ENCODE measurements at places on chromosomes 2 and 18. TPM values are rescaled to one million over a fixed set of nuclear protein-coding genes. Genes with fewer than 3 reads are reported as not detected.

GRCh38 chr18:36349552-36349951 is 52.0 kb downstream of the FHOD3 start:
- H3K4me3 ChIP-seq = no peak overlapping the region
- no peaks in the 10 kb centered on the region for H3K36me3 ChIP-seq
- no peak overlapping the region for H3K27ac ChIP-seq
- H3K27me3 ChIP-seq = no peaks in the 10 kb centered on the region
- no peak for DNase-seq

DNA sequence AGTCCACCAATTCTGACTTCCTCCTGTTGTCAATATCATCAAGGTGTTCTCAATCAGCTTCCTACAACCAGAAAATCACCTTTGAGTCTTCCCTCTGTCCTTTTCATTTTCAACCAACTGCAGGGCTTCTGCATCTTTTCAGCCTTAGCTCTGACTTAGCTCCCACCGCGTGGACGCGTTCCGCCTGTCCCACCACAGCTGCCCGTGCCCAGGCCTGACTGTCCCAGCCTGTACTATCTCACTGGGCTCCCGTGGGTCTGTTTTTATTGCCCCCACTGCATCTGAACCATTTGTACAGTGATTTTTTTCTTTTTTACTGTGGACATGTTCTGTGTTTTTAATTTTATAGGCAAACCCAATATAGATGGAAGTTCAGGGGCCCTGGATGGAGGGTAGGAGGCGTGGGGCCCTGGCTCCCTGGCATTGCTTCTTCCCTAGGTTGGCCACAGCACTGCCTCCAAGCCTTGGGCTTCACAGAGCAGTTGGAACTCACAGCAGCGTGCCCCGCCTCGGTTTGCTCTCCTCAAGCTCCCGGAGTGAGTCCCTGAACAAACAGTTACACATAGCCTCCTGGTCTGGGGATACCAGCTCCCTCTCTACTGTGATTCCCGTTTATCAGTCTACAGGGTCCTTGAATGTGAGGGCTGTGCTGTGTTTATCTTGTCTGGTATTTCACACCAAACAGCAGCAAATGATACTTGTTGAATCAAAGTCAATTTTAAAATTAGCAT is 280.6 kb upstream of the PXDN start:
- H3K4me1 ChIP-seq = no peaks in the 10 kb centered on the region
- no peaks in the 10 kb centered on the region for H3K27me3 ChIP-seq
- no peak overlapping the region for H3K27ac ChIP-seq

DNA sequence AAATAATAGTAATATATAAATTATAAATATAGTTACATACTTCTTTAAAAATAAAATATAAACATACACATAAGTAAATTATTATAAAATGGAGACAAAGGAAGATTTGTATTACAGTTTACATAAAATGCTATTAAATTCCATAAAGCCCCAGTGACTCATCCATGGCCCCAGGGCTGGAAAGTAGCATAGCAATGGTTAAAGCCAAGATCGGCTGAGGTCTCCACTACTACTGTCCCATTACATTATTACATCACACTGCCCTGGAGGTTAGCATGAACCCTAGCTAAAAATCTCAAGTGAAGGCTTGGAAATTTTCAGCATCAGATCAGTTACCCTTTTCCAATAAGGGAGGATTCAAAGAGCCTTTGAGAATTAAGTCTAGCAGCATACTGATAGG is 936.2 kb downstream of the DSC3 start:
- DNase-seq = no peak
- no peaks in the 10 kb centered on the region for H3K36me3 ChIP-seq
- no peaks in the 10 kb centered on the region for H3K4me1 ChIP-seq
- H3K4me3 ChIP-seq = no peak overlapping the region
- H3K27me3 ChIP-seq = no peaks in the 10 kb centered on the region

GRCh38 chr2:25505182-25505581 is 163.5 kb upstream of the DNMT3A start:
- H3K4me1 ChIP-seq = no peaks in the 10 kb centered on the region
- no peak for DNase-seq
- H3K36me3 ChIP-seq = no peaks in the 10 kb centered on the region
- H3K4me3 ChIP-seq = no peak overlapping the region
- H3K27me3 ChIP-seq = no peaks in the 10 kb centered on the region

GRCh38 chr2:237675316-237675715 is 47.9 kb downstream of the LRRFIP1 start:
- no peak for DNase-seq
- no peak overlapping the region for H3K4me3 ChIP-seq
- H3K4me1 ChIP-seq = peaks cover 3% of the 10 kb centered on the region
- H3K27ac ChIP-seq = peak overlapping the region; percentile 48
- no peaks in the 10 kb centered on the region for H3K27me3 ChIP-seq

GRCh38 chr2:164677733-164678132 is 56.5 kb upstream of the GRB14 start:
- H3K4me1 ChIP-seq = no peaks in the 10 kb centered on the region
- no peak overlapping the region for H3K27ac ChIP-seq
- H3K27me3 ChIP-seq = no peaks in the 10 kb centered on the region
- no peaks in the 10 kb centered on the region for H3K36me3 ChIP-seq
- H3K4me3 ChIP-seq = no peak overlapping the region
- no peak for DNase-seq

The ZSCAN30 gene
- total RNA-seq = 8.8 TPM

GRCh38 chr2:66771359-66771976 is 336.5 kb downstream of the MEIS1 start:
- H3K27me3 ChIP-seq = no peaks in the 10 kb centered on the region
- no peak overlapping the region for H3K4me3 ChIP-seq
- no peaks in the 10 kb centered on the region for H3K36me3 ChIP-seq

GRCh38 chr2:119216994-119217393 is 6.6 kb upstream of the STEAP3 start:
- no peak overlapping the region for H3K4me3 ChIP-seq
- peaks cover 17% of the 10 kb centered on the region for H3K4me1 ChIP-seq
- H3K36me3 ChIP-seq = no peaks in the 10 kb centered on the region

The MC5R gene
- not detected for total RNA-seq

DNA sequence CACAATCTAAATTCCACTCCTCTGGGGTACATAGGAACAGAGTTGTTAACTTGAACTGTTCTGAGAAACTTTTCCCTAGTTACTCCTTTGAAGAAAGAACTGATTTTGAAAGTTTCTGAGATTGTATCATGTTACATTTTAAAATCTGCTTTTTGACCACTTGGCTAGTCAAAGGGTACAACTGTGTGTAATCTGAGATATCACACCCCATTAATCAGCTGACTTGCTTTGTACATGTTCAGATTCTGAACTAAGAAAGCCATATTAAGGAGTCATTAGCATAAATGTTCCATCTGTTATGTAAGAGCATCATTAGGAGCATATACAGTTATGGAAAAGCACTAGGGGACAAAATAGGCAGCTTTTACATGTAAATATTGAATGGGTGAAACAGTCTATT is 3.8 kb upstream of the WDR35 start:
- H3K4me1 ChIP-seq = peaks cover 4% of the 10 kb centered on the region
- no peak overlapping the region for H3K4me3 ChIP-seq
- no peaks in the 10 kb centered on the region for H3K36me3 ChIP-seq
- no peak overlapping the region for H3K27ac ChIP-seq
- DNase-seq = no peak

The AQP12A gene
- total RNA-seq = 103 TPM

DNA sequence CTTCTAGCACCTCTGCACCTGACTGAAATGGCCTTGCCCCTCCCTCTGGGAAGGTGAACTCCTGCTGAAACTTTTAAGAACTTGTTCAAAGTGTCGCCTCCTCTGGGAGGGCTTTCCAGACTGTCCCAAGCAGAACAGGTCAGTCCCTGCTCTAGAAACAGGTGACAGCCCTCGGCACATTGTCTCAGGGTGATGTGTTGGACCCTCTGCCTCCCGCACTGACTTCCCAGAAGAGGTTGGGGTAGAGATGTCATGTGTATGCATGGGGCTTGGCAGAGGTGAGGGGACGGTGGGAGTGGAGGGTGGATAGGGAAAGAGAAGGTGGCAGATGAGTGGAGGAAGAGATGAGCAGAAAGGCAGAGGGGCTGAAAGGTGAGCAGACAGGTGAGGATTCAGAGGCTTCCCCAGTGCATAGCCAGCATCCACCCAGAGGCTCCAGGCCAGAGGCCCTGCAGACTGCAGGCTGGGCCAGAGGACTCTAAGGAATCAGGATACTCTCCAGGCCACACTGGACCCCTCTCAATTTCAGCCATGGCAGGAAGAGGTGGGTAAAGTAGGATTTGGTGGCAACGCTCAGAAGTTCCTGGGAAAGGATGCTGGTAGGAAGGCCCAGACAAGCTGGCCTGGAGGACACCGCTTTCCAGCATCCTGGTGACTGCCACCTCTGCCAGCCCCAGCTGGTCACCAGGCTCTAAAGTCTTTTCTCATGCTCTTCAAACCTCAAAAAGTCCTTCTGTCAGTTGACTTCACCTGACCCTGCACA is 24.8 kb upstream of the TNS1 start:
- no peak overlapping the region for H3K4me3 ChIP-seq
- H3K27ac ChIP-seq = no peak overlapping the region
- peaks cover 9% of the 10 kb centered on the region for H3K4me1 ChIP-seq
- H3K27me3 ChIP-seq = no peaks in the 10 kb centered on the region

DNA sequence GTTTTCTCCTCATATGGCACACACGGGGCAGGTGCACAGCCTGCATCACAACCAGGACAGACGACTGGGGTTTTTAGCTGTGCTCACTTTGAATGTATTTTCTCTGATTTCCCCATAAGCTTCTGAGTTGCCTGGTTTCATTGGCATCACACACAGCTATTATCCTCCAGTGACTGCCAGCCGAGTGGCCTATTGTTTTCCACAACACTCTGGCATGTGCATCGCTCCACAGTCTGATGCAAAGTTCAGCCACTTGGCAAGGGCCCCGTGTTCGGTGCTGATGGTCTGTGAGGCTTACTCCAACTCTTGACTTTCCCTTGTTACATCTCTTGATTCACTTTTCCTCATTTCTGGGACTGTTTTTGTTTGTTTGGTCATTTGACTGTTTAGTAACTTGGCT is 593.1 kb downstream of the CBLN2 start:
- DNase-seq = no peak
- H3K4me3 ChIP-seq = no peak overlapping the region
- H3K27ac ChIP-seq = no peak overlapping the region
- H3K36me3 ChIP-seq = no peaks in the 10 kb centered on the region
- H3K4me1 ChIP-seq = no peaks in the 10 kb centered on the region

The FAM228A gene
- total RNA-seq = 0.47 TPM

- no peak for DNase-seq
- no peaks in the 10 kb centered on the region for H3K36me3 ChIP-seq
- no peak overlapping the region for H3K4me3 ChIP-seq
- H3K27me3 ChIP-seq = no peaks in the 10 kb centered on the region
These were observed 694.5 kb downstream of the TDRD15 start for GRCh38 chr2:21818212-21818795.

DNA sequence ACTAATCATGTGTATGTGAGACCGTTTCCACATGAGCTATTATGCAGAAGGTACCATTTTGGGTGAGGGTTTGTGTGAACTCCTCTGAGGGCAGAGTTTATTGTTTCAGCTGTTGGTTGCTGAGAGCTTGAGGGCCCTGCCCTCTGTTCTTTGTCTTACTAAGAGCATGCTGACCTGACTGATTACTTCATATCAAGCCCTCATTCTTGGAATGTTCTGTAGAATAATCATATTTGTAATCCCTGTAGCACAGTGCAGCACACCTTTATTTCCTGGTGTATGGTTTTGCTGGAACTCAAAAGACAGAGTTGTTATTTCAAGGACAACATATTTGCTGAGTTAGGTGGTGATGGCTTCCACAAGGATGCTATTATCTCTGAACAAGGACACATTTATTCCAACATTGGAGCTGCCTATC is 118.5 kb downstream of the GALNT3 start:
- no peaks in the 10 kb centered on the region for H3K27me3 ChIP-seq
- no peak overlapping the region for H3K4me3 ChIP-seq
- DNase-seq = no peak
- H3K4me1 ChIP-seq = peaks cover 8% of the 10 kb centered on the region

GRCh38 chr2:64412671-64413070 is 41.3 kb upstream of the LGALSL start:
- no peak overlapping the region for H3K4me3 ChIP-seq
- no peaks in the 10 kb centered on the region for H3K4me1 ChIP-seq
- no peak overlapping the region for H3K27ac ChIP-seq
- DNase-seq = no peak
- H3K27me3 ChIP-seq = no peaks in the 10 kb centered on the region

- H3K4me1 ChIP-seq = no peaks in the 10 kb centered on the region
- H3K4me3 ChIP-seq = no peak overlapping the region
- no peaks in the 10 kb centered on the region for H3K27me3 ChIP-seq
- peaks cover 42% of the 10 kb centered on the region for H3K36me3 ChIP-seq
- H3K27ac ChIP-seq = no peak overlapping the region
These were observed 45.2 kb downstream of the ITGA6 start for GRCh38 chr2:172472446-172473033.

The GPR35 gene
- total RNA-seq = 0.35 TPM

- no peaks in the 10 kb centered on the region for H3K27me3 ChIP-seq
- DNase-seq = no peak
- no peaks in the 10 kb centered on the region for H3K36me3 ChIP-seq
- H3K27ac ChIP-seq = no peak overlapping the region
These were observed 69.1 kb downstream of the CWC22 start for GRCh38 chr2:179938026-179938425.

- DNase-seq = no peak
- H3K36me3 ChIP-seq = no peaks in the 10 kb centered on the region
- H3K27ac ChIP-seq = peak overlapping the region; percentile 65
- peaks cover 6% of the 10 kb centered on the region for H3K4me1 ChIP-seq
- no peaks in the 10 kb centered on the region for H3K27me3 ChIP-seq
These were observed 690 bp downstream of the SDC1 start for GRCh38 chr2:20224164-20224715.

GRCh38 chr2:30708491-30709290 is 98.6 kb downstream of the CAPN13 start:
- no peaks in the 10 kb centered on the region for H3K4me1 ChIP-seq
- no peaks in the 10 kb centered on the region for H3K27me3 ChIP-seq
- H3K4me3 ChIP-seq = no peak overlapping the region
- H3K27ac ChIP-seq = no peak overlapping the region
- DNase-seq = no peak

The CCNT2 gene
- 21.9 TPM for total RNA-seq

DNA sequence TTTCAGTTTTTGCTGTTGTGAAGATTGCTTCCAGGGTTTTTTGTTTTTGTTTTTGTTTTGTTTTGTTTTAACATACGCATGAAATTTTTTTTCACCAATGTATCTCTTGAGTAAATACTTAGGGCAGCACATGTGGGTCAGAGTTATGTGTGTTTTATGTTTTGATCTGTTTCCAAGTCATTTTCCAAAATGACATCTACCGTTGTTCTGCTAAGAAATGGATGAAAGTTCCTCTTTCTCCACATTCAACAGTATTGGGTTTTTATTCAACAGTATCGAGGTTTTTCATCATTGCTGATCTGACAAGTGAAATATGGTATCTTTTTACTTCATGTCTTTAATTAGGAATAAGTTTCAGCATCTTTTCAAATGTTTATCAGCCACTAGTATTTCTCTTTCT is 16.7 kb downstream of the RNF144A start:
- H3K27me3 ChIP-seq = no peaks in the 10 kb centered on the region
- no peak for DNase-seq
- H3K4me3 ChIP-seq = no peak overlapping the region
- H3K27ac ChIP-seq = no peak overlapping the region
- H3K36me3 ChIP-seq = no peaks in the 10 kb centered on the region
- peaks cover 73% of the 10 kb centered on the region for H3K4me1 ChIP-seq

GRCh38 chr18:66129248-66129647 is 378.4 kb downstream of the CDH7 start:
- H3K27ac ChIP-seq = no peak overlapping the region
- H3K4me3 ChIP-seq = no peak overlapping the region
- DNase-seq = no peak
